Eye (tissue), 1 donor: ENCODE measurements at places on chromosomes 13 and 19.

DNA sequence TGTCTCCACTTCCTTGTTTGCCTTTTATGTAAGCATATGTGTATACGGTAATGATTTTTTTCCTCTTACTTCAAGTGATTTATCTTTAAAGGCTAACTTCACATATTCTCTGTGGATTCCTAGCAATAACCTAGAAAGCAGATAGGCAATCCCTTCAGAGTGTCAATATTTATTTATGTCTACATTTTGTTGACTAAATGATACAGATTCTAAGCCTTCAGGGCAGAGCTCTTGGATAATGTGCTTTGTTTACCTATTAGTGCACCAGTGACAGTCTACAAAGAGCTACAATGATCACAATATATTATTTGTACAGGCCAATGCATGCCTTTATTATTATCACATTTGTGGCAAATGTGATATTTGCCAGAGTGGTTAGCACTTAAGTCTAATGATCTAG lies 406.2 kb downstream of the EFNB2 start:
- no peak for DNase-seq

GRCh38 chr19:15430526-15431120 lies 11.8 kb upstream of the AKAP8L start:
- DNase-seq: no peak

GRCh38 chr13:91312324-91312723 lies 35.2 kb upstream of the MIR17HG start:
- no peak for DNase-seq

DNA sequence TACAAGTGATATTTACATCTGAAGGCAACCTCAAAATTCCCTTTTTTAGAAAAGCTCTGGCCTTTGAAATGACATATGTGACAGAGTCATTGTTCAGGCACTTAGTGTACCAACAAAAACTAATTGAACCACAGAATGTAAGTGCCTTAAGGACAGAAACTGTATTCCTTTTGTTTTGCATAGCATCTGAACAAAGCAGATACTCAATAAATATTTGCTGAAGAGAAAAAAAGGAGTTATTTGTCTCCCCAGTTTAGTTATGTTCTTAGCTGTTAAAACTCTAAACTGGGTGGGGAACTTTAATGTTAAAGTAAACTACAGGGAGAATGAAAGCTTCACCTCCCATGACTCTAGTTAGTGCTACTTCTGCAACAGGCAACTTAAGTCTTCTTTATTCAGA lies 56.8 kb upstream of the KLF5 start:
- DNase-seq: no peak

DNA sequence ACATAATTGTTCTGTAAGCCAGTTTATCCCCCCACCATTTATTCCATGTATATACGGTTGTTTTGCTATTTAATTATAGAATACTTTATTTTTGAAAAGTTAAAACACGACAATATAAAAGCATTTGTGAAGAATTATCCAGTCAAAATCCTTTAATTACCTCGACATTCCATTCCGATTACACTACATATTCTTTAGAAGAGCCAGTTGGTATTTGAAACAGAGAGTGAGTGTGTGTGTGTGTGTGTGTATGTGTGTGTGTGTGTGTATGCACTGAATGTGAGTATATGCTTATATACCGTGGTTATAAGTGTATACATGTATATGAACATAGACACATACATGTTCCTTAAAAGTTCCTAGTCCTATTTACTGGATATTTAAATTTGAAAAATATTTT lies 87.8 kb upstream of the KLF5 start:
- DNase-seq: no peak

DNA sequence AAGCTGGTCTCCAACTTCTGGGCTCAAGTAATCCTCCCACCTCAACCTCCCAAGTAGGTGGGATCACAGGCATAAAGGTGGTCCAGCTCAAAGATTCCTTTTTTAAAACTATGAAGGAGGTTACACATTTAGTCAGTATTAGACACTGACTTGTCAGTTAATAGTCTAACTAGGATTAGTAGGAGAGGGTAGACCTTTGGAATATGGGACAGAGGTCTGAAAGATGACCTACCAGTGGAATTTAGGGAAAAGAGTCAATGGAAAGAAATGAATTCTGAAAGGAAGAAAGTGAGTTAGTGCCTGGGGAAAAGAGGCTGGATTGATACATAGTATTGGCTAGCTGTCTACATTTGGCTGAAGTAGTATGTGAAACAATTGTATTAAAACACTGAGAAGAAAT lies 220.7 kb downstream of the MZT1 start:
- no peak for DNase-seq
